ENCODE measurements at places on chromosomes 3 and 15.
A peak's percentile ranks its signal among the peaks of the same experiment; 100 is the strongest.

DNA sequence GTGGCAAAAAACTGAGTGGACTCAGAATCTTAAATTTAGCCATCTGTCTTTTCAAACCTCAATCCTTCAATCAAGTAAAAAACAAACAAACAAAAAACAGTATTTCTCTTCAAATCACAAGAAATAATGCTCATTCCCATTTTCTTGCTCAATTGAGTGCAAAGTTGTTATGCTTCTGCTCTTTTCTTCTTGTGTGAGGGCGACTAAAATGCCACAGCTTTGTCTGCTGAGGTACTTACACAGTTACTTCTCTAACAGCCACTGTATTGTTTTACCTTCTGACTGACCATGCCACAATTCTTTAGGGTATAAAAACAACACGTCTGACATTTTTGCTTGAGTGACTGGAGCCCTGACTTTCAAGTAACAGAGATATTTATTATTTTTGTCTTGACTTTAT lies 617.4 kb downstream of the NAALADL2 start:
- DNase-seq = no peak

- no peak for DNase-seq
Observed at GRCh38 chr3:23600167-23600871, 205.4 kb upstream of the UBE2E1 start.

DNA sequence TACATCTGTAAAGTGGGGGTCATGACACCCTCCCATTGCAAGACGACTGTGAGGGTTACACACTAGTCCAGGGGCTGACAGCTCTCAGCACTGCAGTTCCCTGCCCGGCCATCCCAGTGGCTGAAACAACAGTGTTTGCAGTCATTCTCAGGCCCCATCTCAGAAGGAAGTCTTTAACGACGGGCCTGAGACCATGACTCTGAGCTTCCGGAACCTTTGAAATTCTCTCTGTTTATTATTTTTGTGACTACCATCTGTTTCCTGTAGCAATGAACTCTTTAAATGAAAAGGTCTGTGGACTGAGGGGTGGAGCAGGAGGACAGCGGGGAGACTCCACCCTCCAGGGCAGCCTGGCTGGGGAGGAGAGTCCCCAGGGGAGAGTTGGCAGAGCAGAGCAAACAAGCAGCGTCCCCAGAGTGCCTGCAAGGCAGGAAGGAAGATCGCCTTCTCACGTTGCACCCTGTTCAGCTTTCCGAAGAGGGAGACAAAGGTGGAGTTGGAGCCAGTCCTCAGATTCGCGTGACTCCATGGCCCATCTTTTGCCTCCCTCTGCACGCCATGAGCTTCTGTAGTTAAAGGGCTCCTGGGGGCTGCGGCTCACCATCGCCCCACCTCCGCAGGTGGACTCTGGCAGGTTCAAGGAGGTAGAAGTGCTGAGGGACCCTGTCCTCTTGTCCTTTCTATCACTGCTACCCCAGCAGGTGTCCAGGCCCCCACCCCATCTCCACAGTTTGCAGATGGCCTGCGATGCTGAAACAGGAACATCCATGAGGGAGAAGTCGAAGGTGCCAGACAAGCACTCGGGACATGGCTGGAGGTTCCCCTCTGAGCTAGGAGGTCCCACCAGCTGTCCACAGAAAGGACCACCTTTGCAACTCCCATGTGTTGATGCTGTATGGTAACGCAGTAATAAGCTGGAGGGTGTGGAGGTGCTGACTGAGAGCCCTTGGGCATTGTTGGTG lies 525.8 kb upstream of the PROK2 start:
- peak; percentile 47 for DNase-seq

- DNase-seq = peak; percentile 40
Observed at GRCh38 chr15:84685304-84685703, 27.3 kb upstream of the NMB start.

- DNase-seq = no peak
Observed at GRCh38 chr3:138717348-138717747, 108.8 kb downstream of the FAIM start.

DNA sequence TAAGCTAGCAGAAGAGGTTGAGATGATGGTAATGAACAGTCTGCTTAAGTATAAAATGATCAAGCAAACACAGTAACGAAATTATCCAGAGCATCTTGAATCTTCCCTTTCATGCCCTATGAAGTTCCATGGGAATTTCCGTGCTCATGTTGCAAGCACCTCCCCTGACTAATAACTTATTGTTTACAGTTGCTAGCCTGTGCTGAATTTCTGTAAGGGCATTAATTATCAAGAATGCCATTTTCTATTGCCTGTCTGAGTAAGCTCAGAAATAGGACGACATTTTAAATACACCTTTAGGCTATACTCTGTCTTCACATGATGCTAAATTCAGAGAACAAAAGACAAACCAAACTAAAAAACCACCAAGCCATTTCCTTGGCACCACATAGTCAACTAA lies 257.5 kb upstream of the LRTM1 start:
- DNase-seq = peak; percentile 10

DNA sequence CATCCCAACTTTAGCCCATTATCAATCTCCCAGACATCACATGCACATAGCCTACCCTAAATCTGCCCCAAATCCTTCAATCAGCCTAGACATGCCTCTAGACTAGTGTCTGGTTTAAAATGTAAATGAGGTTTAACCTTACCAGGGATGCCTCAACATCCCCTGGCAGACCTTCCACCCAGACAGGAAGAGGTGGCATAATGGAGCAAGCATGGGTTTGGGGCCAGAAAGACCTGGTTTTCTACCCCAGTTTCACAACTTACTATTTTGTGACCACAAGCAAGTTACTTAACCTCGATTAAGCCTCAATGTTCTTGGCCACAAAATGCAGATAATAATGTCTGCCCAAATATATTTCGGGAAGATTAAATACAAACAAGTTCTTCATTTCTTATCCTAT lies 28.3 kb upstream of the THBS1 start:
- no peak for DNase-seq

DNA sequence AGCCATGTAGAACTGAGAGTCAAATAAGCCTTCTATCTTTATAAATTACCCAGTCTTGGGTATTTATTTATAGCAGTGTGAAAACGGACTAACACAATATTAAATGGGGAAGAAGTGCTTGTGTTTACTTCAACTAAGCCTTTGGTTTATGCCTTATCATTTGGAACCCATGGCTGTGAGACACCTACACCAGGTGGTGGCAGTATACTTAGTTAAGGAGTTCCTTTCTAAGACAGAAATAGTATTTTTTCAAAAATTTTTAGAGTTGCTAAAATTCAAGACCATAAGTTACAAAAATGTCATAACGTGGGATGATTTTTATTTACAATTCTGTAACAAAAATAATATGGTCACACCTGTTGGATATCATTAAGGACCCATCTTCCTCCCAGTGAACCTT lies 354.5 kb upstream of the SOX14 start:
- no peak for DNase-seq

DNA sequence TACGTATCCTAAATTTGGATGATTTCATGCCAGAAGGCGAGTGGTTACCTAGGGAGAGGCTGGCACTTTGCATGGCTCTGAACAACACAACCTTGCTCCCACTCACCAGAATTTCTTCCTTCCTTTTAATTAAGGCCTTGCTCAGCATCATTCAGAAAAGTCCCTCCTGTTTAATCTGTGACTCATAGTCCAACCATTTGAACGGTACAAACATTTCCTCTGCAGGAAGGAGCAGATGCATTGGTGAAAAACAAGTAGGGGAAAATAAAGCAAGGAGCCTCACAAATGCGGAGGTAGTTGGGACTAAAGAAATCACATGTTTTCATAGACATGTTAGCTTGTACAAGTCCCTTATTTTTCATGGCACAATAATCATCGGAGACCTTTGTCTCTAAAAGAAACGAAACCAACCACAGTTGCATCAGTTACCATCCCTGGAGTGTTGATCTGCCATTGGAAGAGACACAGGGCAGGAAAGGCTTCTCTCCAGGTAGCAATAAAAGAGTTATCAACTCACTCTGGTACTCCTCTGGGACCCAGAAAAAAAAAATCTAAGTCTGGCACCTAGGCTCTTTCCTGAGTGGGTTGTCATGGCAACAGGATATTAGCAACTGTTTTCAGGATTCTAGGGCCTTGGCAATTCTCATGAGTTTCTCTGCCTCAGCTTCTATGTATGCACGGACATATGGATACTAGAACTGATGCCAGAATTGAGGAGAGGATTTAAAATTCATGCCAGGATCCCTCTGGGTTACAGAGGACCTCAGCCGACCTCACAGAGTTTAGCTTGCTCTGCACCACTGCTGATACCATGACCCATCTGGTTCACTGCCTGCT lies 255.4 kb upstream of the ARPP21 start:
- DNase-seq = no peak

- no peak for DNase-seq
Observed at GRCh38 chr3:132783152-132783551, 60.9 kb upstream of the NPHP3 start.
